ENCODE measurements at places on chromosomes 11 and 22. TPM values are rescaled to one million over a fixed set of nuclear protein-coding genes. Genes with fewer than 3 reads are reported as not detected.

GRCh38 chr11:96294289-96294688 is 48.7 kb downstream of the MAML2 start:
- DNase-seq, result no peak

- no peak for DNase-seq
Measured at GRCh38 chr11:108498816-108499408, 728 bp upstream of the POGLUT3 start.

DNA sequence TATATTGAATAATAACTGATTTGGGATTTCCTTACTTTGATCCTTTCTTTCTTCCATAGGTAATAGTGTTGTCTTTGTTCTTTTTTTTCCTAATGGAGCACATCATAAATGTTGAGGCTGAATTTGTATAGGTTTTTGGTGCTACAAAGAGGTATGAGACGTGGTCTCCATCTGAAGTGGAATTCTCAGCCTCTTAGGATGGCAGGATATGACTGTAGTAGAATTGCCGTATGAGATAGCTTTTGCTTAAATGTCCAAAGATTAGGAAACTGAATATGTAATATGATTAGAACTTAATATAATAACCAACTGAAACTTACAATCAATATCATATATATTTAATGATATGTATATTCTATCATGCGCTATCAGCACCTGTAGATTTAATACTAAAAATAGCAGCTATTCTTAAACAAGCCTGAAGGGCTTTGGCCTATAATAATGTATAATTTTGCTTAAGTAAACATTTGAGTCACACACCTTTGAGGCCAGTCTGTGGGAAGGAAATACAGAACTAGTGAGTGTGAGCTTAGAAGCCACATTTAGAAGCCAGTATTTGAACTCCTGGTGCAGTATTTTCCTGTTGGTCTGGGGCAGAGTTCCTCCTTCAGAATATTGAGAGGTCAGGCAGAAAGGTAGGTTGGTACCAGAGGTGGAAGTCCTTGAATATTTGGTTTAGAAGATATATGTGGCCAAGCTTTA is 62.6 kb downstream of the SWAP70 start:
- no peak for DNase-seq

Gene SCUBE2
- total RNA-seq, result 7.5 TPM

Gene IGF2
- 20.1 TPM for total RNA-seq

All from neural crest cell (in vitro differentiated cells).